ENCODE measurements at places on chromosomes 1 and 21.

GRCh38 chr1:176897350-176898236 lies 266.9 kb downstream of the ASTN1 start:
- DNase-seq = peak; percentile 42

DNA sequence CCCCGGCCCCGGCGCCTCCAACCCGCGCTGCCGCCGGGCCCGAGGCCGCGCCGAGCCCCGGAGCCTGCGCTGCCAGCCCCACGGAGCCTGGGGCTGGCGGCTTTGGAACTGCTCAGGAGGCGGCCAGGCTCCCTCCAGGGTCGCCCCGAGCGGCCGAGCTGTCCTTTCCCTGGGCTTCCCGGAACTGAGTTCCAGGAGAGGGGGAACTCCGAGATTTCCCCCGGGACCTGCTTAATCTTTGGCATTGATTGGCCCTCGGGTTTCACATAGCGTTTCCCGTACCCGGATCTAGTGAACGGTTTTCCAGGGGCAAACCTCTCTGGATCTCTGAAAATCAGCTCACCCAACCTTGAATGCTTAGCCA lies 504 bp downstream of the H6PD start:
- DNase-seq = no peak

- DNase-seq = no peak
Observed at GRCh38 chr1:210531475-210532222, 202.9 kb downstream of the HHAT start.

DNA sequence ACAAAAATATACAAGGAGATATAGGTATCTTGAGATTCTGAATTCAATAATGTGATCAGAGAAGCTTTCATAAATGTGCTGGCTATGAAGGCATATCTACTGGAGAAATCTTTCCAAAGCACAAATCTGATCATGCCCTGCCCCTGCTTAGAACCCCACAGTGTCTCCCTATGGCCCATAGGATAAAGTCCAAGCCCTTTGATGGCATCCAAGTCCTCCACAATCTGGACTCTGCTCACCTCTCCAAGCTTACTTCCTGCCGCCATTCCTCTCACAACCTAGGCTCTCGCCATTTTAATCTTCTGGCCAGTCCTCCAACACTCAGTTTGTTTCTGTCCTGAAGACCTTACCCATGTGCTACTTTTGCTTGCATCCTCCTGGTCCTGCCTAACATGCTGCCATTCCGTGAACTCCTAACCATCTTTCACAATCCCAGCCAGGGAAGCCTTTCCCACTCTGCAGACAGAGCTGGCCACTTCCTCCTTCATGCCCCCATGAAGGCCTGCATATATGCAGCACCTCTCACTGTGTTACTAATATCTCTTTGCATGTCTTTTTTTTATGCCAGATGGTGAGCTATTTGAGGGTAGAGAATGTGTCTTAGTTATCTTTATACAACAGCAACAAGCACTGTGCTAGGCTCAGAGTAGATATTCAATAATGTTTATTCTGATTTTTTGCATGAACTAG lies 5.6 kb upstream of the ATP1A1 start:
- DNase-seq = no peak

DNA sequence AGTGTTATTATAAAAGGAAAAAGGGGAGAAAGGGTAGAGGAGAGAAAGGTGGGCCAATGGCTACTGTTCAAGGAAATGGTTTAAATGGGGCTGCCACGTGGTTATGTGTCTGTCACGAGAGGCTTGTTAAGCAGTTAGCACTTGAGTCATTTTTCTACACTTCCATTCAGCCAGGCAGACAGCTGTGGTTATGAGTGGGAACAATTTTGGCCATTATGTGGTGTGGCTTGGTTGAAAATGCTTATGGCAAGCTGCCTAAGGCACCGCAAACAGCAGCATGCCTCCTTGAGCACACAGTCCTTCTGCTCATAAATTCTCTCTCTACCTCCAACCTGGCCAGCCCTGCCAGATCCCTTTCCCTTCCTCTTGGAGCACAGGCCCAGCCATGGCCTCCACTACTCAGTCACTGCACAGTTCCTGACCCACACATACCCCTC lies 3.2 kb upstream of the SRM start:
- no peak for DNase-seq

DNA sequence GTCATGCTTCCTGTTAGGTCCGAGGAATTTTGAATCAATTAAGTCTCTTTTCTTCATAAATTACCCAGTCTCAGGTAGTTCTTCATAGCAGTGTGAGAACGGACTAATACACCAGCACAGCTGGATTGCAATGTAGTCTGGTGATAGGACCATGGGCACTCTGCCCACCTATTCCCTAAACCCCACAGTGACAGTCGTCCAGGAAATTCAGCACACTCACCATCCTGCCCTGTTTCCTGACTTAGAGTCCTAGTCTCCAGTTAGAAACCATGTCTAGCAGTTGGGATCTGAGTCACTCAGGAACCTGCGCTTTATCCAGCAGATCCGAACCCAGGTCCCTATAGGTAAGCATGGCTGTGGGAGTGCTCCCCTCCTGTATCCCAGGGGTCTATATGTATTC lies 149.3 kb upstream of the TNR start:
- no peak for DNase-seq

DNA sequence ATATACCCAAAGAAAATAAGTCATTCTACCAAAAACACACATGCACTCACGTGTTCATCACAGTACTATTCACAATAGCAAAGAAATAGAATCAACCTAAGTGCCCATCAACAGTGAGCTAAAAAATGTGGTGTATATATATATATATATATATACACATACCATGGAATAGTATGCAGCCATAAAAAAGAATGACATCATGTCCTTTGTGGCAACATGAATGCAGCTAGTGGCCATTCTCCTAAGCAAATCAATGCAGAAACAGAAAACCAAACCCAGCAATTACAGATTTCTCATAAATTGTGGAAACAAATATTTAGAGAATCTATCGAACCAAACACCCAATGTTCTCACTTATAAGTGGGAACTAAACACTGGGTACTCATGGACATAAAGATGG lies 585.7 kb downstream of the SMYD3 start:
- no peak for DNase-seq

DNA sequence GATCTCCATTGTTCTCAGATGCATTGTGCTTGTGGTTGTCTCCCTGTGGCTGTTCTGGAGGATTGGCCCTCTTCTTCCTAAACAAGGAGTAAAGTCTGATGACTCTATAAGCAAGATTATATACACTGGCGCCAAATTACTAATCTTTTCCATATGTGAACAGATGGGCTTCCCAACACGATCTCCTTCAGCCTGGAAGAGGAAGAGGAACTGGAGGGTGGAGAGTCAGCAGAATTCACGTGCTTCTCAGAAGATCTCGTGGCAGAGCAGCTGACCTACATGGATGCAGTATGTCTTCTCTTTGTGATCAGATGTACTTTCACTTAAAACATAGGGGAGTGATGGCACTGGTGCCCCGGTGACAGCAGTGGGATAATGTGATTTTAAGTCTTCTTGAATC lies 78.7 kb downstream of the RGL1 start:
- no peak for DNase-seq

DNA sequence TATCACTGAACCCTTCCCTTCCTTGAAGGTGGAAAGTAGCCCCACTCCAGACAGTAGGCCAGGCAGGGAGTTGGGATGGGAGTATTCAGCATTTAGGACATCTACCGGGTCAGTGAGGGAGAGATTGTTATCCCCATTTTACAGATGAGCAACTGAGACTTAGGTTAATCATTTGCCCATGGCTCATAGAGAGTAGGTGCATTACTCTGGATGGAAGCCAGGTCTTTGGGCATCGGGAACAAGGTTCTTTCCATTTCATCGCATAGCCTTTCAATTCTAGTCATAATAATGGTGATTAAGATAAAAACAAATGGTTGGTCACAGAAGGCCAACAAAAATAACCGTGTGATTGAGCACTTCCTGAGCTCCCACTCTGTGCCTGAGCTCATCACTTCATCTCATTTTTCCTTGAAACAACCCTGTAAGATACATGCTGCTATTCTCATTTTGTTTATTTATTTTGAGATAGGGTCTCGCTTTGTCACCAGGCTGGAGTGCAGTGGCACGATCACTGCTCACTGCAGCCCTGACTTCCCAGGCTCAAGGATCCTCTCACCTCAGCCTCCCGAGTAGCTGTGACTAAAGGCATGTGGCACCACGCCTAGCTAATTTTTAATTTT lies 64.8 kb downstream of the NAV1 start:
- DNase-seq = no peak

GRCh38 chr1:200173097-200173618 lies 145.6 kb downstream of the NR5A2 start:
- no peak for DNase-seq

DNA sequence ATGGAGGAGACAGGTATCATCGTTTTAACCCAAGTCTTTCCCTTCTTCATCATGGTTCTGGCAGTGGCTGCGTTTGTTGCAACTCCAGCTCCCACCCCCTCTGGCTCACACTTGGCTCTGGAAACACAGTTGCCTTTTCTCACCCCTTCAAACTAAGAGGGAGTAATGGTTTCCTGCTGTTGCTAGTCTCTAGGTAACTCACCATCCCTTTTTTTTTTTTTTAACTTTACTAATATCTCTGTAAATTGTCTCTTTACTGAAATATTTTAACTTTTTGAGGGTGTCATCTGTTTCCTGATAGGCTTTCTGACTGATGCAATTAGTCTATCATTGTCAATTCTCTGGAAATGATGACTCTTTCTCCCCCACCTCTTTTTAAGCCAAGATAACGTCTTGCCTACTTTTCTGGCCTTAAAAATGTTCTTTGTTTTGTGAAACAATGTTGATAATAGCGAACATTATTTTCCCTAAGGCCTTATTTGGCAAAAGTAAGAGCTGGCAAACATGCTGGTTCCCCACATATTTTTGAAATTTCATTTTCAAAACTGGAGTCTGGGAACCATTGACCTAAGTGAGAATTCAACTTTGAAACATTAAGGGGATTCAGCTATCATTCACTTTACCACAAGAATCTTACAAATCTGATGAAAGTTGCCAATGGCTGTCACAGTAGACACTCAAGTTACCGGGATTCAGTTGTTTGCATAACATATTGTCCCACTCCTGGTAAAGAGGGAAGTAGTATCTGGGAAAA lies 85.3 kb downstream of the LEPR start:
- no peak for DNase-seq

DNA sequence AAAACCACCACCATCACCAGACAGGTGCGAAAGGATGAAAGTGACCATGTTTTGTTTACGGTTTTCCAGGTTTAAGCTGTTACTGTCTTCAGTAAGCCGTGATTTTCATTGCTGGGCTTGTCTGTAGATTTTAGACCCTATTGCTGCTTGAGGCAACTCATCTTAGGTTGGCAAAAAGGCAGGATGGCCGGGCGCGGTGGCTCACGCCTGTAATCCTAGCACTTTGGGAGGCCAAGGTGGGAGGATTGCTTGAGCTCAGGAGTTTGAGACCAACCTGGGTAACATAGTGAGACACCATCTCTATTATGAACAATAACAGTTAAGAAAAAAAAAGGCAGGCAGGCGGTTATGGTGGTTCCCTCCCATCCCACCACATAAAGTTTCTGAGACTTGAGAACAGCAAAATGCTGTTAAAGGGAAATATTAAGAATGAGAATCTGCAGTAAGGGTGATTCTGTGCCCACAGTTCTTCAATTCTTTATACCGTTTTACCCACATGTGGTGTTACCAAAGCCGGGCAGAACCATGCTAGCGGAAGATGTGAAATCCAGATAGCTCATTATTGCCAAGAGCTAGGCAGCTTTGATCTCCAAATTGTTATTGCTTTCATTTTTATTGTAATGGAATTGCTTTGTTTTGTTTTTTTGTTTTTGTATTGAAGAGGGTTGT lies 34.5 kb upstream of the TDRD10 start:
- no peak for DNase-seq

DNA sequence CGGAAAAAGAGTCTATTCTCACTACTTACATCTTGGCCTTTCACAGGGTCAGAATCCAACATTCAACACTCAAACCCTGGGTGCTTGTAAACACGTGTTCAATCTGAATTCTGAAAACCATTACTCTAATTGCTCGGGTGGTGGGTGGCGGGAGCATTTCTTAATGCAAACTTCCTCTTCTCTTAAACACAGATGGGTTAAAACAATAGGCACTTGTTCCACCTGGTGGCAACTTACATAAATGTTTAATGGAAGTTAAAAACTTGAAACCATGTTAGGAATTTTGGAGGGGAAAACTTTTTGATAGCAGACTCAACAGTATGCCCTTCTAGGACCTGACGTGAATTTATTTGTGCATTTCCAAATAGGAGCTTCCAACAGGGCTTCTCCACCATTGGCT lies 23.4 kb upstream of the TDRD10 start:
- DNase-seq = peak; percentile 84

- DNase-seq = no peak
Observed at GRCh38 chr1:185598332-185598731, 135.9 kb upstream of the HMCN1 start.

DNA sequence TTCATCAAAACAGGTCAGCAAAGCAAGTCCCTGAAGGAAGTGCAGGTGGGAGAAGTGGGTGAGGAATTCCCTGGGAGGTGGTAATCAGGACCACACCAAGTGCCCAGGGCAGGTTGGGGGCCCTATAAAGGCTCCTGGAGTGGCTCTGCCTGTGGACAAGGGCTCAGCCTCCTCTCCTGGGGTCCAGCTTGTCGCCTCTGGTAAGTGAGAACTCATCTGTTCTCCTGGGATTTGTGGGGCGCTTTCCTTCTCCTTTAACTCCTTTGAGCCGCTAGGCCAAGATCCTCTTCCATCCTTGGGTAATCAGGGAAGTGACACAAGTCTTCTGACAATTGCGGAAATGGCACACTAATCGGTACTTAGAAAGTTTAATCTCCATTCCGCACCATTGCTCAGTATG lies at the start of gene SPRR4:
Gene SPRR4, plus strand, starts transcription at position 154 of the 400 bp plus-strand sequence. CDS start 1,243 bp downstream, outside the sequence.
- DNase-seq = no peak

DNA sequence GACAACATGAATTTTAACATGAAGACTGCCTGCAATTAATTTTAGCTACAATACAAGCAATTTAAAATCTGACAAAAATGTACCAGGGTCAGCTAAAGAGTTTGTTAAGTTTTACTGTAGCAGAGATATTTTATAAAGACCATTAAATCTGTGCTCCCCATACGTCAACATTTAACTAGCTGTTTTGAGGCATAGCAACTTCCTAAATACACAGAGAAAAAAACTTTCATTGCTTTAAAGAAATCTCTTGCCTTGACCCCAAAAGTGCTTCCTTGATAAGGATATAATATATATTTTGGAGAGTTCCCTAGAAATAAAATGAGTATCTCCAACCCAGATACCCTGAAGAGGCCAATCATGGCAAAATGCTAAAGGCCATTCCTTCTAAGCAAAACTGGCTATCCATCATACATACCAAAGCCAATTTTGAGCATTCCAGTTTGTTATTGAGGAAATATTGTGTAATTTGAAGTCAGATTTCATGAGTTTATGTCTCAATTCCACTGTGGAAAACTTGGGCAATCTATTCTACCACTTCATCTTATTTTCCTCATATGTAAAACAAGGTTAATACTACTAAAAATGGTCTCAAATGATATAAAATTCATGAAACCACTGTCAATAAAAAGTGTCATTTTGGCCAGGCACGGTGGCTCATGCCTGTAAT lies 19.1 kb downstream of the ASPM start:
- DNase-seq = no peak

GRCh38 chr1:179883745-179884138 lies 1.7 kb downstream of the TOR1AIP1 start:
- peak; percentile 53 for DNase-seq
